WTC11 (cell line): ENCODE measurements at places on chromosomes 12 and 14. TPM values are rescaled to one million over a fixed set of nuclear protein-coding genes. Genes with fewer than 3 reads are reported as not detected.

GRCh38 chr12:91918431-91918830, 227.2 kb downstream of the BTG1 start:
- H3K4me3 ChIP-seq, result no peak overlapping the region
- H3K36me3 ChIP-seq, result no peaks in the 10 kb centered on the region

SSTR1 gene
- 1.7 to 1.9 TPM (median 1.7 TPM) in 3 replicates for total RNA-seq

- H3K27me3 ChIP-seq, result no peaks in the 10 kb centered on the region
- no peak overlapping the region for H3K4me3 ChIP-seq
- no peak overlapping the region for H3K27ac ChIP-seq
- H3K4me1 ChIP-seq, result no peaks in the 10 kb centered on the region
- no peak for DNase-seq
These were observed 17.3 kb upstream of the KLRB1 start for GRCh38 chr12:9625019-9625418.

- H3K4me3 ChIP-seq, result no peak overlapping the region
- no peak for DNase-seq
- peaks cover 35% of the 10 kb centered on the region for H3K27me3 ChIP-seq
- no peak overlapping the region for H3K27ac ChIP-seq
- peaks cover 28% of the 10 kb centered on the region for H3K4me1 ChIP-seq
- H3K36me3 ChIP-seq, result no peaks in the 10 kb centered on the region
These were observed 69.8 kb upstream of the ESRRB start for GRCh38 chr14:76306131-76306530.
